ENCODE measurements at places on chromosomes 7 and 10. TPM values are rescaled to one million over a fixed set of nuclear protein-coding genes. Genes with fewer than 3 reads are reported as not detected.

DNA sequence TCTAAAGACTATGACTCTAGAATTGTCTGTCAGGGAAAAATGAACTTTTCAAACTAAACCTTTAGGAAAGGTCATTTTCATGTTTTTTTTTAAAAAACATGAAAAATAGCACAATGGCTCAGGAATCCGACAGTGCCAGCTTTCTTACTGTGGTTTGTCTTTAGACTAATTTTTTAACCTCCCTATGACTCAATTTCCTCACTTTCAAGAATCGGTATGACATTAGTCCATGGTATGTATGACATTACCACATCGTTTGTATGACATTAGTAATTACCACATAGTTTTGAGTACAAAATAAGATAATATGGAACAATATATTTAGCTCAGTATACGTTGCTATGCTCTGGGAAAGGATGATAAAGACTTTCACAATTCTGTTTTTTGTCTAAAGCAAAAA lies 383.2 kb downstream of the PTPRN2 start:
- no peak for DNase-seq

GRCh38 chr10:3887404-3887803 lies 102.4 kb upstream of the KLF6 start:
- no peak for DNase-seq

FAM180A gene
- not detected for total RNA-seq

ARMC3 gene
- not detected for total RNA-seq

GPR141 gene
- not detected for total RNA-seq

WDR91 gene
- 4.1 TPM for total RNA-seq
